ENCODE measurements at places on chromosomes 5 and 9. TPM values are rescaled to one million over a fixed set of nuclear protein-coding genes. Genes with fewer than 3 reads are reported as not detected.

The CSNK1A1 gene
- total RNA-seq: 345 TPM

The TXNDC15 gene
- total RNA-seq: 182 TPM

The MCTP1 gene
- total RNA-seq: 1.3 TPM

The SPATA31A3 gene
- not detected for total RNA-seq

The CNTNAP3B gene
- 13.3 TPM for total RNA-seq

The LHX2 gene
- total RNA-seq: not detected

The PCA3 gene
- total RNA-seq: 0.07 TPM

The ANKRD34B gene
- not detected for total RNA-seq

The TAF11L10 gene
- not detected for total RNA-seq
